ENCODE measurements at places on chromosomes 16 and 17. TPM values are rescaled to one million over a fixed set of nuclear protein-coding genes. Genes with fewer than 3 reads are reported as not detected.

GRCh38 chr16:17318238-17318637 lies 152.5 kb downstream of the XYLT1 start:
- no peak for DNase-seq

GRCh38 chr17:55424893-55425540 lies 3.4 kb upstream of the MMD start:
- no peak for DNase-seq

DNA sequence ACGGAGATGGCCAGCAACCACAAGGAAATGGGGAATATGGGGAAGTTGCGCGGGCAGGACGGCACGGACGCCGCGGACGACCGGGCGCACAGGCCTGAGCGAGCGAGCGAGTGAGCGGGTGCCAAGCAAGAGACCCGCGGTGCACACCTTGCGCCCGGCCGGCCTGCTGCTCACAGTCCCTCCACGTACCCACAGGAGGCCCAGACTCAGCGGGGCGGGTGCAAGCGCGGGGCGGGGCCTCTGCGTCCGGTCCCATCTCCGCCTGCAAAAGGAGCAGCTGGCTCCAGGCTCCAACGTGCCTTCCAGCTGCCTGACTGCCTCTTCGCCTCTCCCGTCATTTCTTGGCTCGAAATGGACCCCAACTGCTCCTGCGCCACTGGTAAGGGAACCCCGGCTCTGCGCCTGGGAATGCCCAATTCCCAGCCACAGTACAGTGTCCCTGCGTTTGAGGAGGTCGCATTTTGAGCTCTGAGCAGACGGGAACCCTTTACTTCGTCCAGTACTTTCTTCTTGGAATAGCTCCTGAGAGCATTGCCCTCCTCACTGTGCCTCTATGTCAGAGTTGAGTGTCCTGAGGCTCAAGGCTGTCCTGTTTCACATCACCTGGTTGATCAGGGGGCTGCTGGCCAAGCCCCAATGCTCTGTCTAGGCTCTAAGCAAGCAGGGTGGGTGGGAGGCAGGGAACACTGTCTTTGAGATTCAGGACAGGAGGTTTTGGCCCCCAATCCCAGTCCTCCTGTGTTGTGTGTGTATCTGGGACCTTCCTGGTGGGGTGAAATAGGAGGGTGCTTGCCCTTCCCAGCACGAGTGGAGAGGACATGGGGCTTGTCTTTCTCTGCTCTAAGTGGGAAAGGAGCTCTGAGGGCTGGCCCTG lies 8.1 kb upstream of the MT1E start:
- DNase-seq, result peak; percentile 40

- DNase-seq, result no peak
Measured at GRCh38 chr17:39064374-39064773, 87.1 kb downstream of the PLXDC1 start.

DNA sequence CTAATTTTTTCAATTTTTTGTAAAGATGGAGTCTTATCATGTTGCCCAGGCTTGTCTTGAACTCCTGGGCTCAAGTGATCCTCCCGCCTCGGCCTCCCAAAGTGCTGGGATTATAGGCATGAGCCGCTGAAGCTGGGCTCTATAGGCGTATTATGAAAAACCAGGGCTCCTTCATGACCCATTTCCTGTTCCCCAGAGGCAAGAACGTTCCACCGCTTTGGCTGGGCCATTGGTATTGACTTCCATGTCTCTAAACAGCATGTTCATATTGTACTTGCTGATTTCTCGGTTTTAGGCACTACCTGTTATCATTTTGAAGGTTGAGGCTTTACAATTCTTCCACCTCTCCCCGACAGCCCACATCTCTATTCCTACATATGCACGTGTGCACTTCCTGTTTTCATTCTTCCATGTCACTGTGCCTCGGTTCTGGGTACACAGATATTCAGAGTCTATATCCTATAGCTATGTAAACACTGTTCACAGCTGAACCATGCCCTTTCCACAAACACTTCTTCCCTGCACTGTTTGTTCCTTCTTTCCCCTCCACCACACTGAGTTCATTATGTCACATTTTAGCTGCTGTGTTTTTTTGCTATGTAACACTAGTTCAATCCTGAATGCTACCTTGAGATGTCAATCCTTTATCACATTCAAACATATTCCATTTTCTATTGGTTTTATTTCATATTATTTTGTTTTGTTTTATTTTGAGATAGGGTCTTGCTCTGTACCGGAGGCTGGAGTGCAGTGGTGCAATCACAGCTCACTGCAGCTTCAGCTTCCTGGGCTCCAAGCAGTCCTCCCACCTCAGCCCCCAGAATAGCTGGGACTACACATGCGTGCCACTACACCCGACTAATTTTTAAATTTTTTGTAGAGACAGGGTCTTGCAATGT lies 16.8 kb upstream of the MAPK3 start:
- no peak for DNase-seq

DNA sequence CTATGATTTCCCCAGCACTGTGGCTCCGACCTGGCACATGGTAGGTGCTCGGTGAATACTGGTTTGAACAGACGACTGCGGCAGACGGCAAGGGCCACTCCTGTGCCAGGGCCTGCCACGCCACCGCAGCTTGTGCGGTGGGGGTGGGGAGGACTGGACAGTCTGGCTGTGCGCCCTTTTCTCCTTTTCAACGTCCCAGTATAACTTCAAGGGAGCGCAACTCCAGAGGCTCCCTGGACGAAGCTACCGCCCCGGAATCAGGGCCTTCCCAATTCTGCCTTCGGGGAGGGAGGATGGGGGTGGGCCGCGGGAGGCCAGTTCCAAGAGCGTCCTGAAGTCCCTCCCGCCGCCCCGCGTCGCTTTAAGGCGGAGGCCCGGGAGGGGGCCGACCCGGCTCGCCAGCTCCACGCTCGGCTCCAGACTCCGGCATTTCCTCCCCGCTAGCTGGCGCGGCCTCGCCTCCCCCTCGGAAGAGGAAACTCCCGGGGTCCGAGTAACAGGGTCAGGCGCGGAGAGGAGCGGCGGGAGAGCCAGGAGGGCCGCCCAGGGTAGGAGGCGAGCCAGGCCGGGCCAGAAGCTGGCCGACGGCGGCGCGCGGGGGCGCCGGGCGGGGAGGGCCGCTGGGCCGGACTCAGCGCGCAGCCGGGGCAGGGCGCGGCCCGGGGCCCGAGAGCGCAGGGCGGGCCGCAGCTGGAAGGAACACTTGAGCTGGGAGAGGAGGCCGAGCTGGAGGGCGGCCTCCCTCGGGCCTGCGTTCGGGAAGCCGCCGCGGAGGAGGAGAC lies at the start of gene ITPRIPL2:
Gene ITPRIPL2 (plus strand): TSS at position 388 of the 782 bp plus-strand sequence. CDS start 498 bp downstream, outside the sequence.
- no peak for DNase-seq

DNA sequence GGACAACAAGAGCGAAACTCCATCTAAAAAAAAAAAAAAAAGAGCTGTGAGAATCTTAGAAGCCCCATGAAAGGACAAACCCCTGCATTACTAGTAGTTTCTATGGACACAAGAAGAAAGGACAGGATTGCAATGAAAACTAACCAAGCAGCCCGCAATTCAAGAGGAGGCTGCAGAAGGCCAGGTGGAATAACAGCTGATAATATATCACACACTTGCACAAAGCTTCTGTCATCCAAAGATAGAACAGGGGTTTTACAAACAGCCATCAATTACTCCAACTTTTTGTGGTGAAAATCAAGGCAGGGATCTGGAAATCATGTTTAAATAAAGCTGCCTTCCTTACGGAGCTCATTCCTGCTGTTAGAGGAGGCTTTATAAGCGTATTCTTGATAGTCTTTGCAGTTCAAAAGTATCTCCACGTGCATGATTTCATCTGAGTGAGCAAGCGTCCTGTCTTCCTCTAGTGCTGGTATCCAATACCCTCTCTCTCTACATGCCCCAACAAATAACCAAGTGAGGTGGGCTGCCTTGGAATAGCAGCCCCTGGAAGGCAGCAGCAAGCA lies 23.1 kb upstream of the TMEM94 start:
- DNase-seq, result no peak

The IKZF3 gene
- total RNA-seq, result 119 TPM

The TTYH2 gene
- 17.1 TPM for total RNA-seq

The CRYBA1 gene
- not detected for total RNA-seq

The NEUROD2 gene
- not detected for total RNA-seq

The AOC2 gene
- 2.7 TPM for total RNA-seq

The HIGD1B gene
- total RNA-seq, result not detected
